ENCODE measurements at places on chromosomes 11 and 22. TPM values are rescaled to one million over a fixed set of nuclear protein-coding genes. Genes with fewer than 3 reads are reported as not detected.

Gene OR10A2
- polyA plus RNA-seq, result 0.05 TPM

Gene CRYBB1
- polyA plus RNA-seq, result 0.71 TPM

Gene TTLL1
- 9.6 TPM for polyA plus RNA-seq

Gene CEP126
- polyA plus RNA-seq, result 3.1 TPM

Gene MAP6
- 10.7 TPM for polyA plus RNA-seq

Gene SLC43A1
- 14.1 TPM for polyA plus RNA-seq

Gene SLC25A1
- 17.6 TPM for polyA plus RNA-seq

Gene CHID1
- polyA plus RNA-seq, result 61.4 TPM

Gene ADAMTS8
- 10.5 TPM for polyA plus RNA-seq

Gene CST6
- not detected for polyA plus RNA-seq

Gene SERPIND1
- not detected for polyA plus RNA-seq

Gene CCDC188
- polyA plus RNA-seq, result 2.2 TPM

Gene CEND1
- polyA plus RNA-seq, result 0.70 TPM

Gene MAPK11
- polyA plus RNA-seq, result 5.6 TPM

Gene TMPRSS4
- 0.10 TPM for polyA plus RNA-seq

Gene SMIM35
- 0.32 TPM for polyA plus RNA-seq

Gene MIOX
- polyA plus RNA-seq, result 0.15 TPM

GRCh38 chr11:8206251-8207079 lies 37.6 kb upstream of the RIC3 start:
- no peak for DNase-seq

DNA sequence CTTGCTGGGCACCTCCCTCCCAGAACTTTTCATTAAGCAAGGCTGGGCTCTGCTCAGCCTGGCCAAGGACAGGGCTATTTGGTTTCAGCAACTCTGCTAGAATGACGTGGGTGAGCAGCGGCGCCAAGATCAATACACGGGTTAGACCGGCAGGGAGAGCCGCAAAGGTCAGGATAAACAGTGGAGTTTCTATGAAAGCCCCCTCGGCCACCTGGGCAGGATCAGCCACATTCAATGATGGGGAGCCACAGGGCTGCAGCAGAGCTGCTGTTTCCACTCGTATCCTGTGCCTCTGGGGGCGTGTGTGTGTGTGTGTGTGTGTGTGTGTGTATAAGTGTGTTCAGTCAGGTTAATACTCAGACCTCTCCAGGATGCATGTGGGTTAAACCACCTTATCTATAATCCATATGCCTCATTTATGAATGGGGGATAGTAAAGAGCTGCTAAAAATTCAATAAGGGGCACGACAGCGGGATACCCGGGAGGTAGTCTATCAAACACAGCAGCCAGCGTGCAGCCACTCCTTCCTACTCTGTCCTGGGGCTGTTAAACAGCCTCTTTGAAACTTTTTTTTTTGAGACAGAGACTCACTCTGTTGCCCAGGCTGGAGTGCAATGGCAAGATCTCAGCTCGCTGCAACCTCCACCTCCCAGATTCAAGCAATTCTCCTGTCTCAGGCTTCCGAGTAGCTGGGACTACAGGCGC lies 34.8 kb downstream of the MYH9 start:
- no peak for DNase-seq

- DNase-seq, result no peak
These were observed 63.1 kb upstream of the TCF20 start for GRCh38 chr22:42333544-42333943.

DNA sequence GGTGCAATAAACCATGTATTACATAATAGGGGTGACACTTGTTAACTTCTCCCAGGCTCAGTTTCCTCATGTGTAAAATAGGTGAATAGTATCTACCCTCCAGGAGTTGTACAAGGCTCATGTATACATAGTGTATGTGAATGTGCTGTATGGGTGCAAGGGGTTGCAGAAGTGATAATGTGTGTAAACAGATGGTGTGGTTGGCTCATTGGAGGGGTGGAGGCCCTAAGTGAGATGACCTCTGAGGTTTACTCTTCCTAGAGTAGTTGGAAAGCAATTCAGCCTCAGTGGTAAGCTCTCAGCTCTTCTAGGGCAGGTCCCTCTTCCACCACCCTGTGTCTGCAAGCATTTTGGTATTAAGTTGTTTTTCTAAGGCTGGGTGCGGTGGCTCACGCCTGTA lies 102.4 kb downstream of the PTPRJ start:
- no peak for DNase-seq

- DNase-seq, result no peak
These were observed 13.7 kb upstream of the ST3GAL4 start for GRCh38 chr11:126341760-126342161.

DNA sequence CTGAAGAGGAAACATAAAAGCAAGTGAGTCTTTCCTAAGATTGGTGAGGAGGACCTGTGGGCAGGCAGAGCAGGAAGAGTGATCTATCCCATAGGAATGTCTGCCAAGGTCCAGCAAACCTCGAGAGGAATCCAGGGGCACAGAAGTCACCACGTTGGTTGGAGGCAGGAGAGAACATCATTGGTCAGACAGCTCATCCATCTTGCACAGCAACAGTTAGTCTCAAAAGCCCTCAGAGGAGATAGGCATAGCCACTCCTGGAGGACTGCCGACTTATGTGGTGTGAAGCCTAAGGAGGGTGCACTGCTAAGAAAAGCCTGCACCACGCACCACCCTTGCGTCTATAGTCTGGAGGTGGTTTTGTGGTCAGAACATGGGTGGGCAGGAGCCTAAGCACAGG lies 109.1 kb downstream of the RASSF10 start:
- DNase-seq, result no peak

- no peak for DNase-seq
These were observed 51.1 kb upstream of the PARVG start for GRCh38 chr22:44129619-44129976.

GRCh38 chr22:19822301-19823117 lies 32.2 kb downstream of the GNB1L start:
- no peak for DNase-seq

GRCh38 chr11:109641549-109641948 lies 219.6 kb downstream of the C11orf87 start:
- DNase-seq, result peak; percentile 20

DNA sequence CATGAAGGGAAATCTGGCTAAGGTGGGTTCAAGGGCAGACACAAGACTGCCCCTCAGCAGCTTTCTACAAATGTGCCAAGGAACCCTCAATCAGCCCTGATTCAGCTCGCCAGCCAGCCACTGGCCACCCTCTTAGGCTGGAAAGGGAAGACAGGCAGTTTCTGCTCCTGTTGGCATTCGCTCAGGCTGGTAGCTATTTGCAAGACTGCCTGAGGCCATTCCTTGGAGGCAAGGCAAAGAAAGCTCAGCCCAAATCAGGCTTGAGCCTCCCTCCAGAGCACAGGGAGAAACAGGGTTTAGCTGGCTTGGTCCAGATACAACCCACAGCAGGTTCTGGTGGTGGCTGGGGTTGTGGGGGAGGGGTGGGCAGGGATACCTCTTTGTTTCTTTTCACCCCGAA lies 19.2 kb downstream of the TP53I11 start:
- DNase-seq, result no peak

- DNase-seq, result no peak
These were observed 78.2 kb downstream of the PPP2R1B start for GRCh38 chr11:111688013-111688412.

GRCh38 chr11:125990244-125990643 lies 44.4 kb downstream of the VSIG10L2 start:
- DNase-seq, result peak; percentile 31

GRCh38 chr11:59615120-59615636 lies 396 bp downstream of the OSBP start:
- DNase-seq, result no peak

- DNase-seq, result no peak
These were observed 5.3 kb downstream of the SMPD1 start for GRCh38 chr11:6395470-6396060.

- peak; percentile 68 for DNase-seq
These were observed 107.8 kb upstream of the MTNR1B start for GRCh38 chr11:92861634-92862033.

- no peak for DNase-seq
These were observed 16.9 kb upstream of the TMPRSS6 start for GRCh38 chr22:37126383-37126782.

DNA sequence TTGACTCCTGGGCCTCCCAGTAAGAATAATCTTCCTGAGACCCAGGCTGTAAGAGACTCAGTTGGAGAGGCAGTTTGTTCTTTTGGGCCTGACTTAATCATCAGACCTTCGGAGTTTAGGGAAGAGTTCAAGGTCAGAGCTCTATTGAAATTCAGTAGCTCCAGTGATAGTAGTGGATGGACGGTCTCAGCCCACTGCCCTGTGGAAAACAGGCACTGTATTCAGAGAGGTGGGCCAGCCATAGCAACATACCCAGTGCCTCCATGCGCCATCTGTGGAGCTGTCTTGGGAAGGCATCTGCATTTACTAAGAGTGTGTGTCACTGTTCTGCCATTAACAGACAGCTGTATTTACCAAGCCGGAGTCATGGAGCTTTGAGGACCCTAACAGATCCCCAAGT lies 2.9 kb downstream of the SMARCB1 start:
- no peak for DNase-seq

DNA sequence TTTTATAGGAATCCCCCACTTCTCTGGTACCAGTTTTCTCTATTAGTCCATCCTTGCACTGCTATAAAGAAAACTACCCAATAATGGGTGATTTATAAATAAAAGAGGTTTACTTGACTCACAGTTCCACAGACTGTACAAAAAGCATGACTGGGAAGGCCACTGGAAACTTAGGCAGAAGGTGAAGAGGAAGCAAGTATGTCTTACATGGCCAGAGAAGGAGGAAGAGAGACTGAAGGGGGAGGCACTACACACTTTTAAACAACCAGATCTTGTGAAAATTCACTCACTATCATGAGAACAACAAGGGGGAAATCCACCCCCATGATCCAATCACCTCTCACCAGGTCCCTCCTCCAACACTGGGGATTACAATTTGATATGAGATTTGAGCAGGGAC lies 68.9 kb upstream of the GNAZ start:
- no peak for DNase-seq

GRCh38 chr11:33635161-33635560 lies 65.5 kb downstream of the C11orf91 start:
- DNase-seq, result no peak

- no peak for DNase-seq
These were observed 76.3 kb upstream of the SESN3 start for GRCh38 chr11:95307286-95307685.

DNA sequence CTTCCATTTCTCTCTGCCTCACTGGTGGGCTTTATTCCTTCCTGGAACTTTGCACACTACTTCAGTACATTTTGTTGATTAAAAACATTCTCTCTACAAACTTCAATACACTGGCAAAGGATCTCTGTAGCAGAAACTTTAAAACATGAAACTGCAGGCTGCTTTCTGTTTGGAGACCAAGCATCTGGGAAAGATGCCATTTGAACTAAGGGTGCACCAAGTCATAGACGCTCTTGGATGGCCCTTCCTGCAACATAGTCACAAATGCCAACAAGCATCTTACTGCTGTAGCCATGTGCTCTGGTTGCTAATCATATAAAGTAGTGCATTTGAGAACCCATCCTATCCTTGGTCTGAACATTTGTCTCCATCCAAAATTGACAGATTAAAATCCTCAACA lies 56.4 kb downstream of the SNX19 start:
- DNase-seq, result no peak

DNA sequence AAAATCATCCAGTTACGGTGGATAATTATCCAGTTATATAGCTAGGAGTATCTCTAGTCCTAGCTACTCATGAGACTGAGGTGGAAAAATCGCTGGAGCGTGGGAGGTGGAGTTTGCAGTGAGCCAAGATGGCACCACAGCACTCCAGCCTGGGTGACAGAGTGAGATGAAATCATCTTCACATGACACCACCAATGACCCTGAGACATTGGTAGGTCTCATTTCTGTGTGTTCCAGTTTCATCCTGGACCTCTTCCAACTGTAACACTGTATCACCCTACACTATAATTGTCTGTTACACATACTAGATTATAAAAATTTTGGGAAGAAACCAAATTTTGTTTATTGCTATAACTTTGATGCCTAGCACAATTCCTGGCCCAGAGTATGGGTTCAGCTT lies 446.8 kb downstream of the TMEM135 start:
- no peak for DNase-seq

GRCh38 chr11:77386178-77386577 lies 84.7 kb upstream of the GDPD4 start:
- DNase-seq, result no peak

DNA sequence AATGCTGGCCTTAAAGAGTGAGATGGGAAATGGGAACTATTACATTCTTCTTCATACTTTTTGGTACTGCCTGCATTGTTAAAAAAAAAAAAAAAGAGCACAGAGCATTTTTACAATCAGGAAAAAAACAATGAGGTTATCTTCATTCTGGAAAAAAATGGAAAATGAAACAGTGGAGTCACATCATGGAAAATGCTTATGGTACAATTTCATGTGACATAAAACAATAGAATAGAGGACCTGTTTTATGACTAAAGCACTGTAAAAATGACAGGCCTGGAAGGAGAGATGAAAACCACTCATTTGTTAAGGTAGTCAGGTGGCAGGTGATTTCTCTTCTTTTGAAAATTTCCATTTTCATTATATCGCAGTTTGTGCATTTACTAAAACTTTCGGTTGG lies 75.0 kb downstream of the TIMP3 start:
- DNase-seq, result no peak

GRCh38 chr11:118359295-118359958 lies at the start of gene UBE4A:
Gene UBE4A, plus strand, starts transcription at chr11:118359600. Its CDS starts 5,481 bp downstream, at chr11:118365081.
- DNase-seq, result peak; percentile 93

All from forelimb muscle (tissue), 1 donor.